ENCODE measurements at places on chromosomes 7 and 10.

- DNase-seq = no peak
Observed at GRCh38 chr10:70711911-70712310, 39.6 kb downstream of the ADAMTS14 start.

DNA sequence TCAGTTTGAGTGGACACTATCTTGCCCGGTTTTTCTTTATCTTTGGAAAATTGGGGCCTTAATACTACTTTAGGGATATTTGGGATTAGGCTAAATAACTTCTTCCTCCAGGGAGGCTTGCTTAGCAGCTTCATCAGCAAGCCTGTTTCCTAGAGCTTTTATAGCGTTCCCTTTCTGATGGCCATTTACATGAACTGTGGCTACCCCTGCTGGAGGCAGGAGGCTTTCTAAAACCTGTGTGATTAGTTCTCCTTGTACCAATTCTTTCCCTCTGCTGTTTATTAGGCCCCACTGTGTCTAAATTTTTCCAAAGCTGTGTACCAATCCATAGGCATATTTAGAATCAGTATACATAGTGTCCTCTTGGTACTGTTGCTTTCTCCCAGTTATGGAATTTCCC is 61.7 kb upstream of the CNTNAP2 start:
- no peak for DNase-seq

- DNase-seq = no peak
Observed at GRCh38 chr7:29567174-29567573, 3.5 kb downstream of the PRR15 start.

DNA sequence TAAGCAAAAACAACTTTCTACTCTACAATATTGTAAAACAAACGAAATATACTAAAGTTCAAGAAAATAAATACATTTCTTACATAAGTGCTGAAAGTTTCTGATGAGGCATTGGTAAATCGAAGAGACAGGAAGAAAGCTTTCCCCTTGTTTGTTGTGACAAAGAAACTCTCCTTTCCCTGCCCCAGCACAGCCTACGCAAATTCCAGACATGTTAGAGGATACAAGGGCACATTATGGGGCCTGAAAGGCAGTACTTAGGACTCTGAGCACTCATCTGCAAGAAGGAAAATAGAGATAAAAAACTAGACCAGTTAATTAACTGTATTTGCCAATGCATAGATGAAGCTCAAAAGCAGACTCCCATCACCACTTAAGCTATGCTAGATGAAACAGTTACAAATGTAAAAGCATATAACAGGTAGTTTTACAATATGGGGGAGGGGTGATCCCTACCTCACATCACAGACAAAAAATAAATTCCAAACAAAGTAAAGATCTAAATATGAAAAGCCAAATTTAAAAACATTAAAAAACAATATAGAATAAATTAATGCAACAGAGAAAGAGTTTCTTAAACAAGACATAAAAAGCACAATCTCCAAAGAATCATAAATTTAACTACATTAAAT is 21.8 kb downstream of the ARHGAP19 start:
- no peak for DNase-seq

- peak; percentile 55 for DNase-seq
Observed at GRCh38 chr10:97399843-97400545, 1.1 kb downstream of the RRP12 start.

DNA sequence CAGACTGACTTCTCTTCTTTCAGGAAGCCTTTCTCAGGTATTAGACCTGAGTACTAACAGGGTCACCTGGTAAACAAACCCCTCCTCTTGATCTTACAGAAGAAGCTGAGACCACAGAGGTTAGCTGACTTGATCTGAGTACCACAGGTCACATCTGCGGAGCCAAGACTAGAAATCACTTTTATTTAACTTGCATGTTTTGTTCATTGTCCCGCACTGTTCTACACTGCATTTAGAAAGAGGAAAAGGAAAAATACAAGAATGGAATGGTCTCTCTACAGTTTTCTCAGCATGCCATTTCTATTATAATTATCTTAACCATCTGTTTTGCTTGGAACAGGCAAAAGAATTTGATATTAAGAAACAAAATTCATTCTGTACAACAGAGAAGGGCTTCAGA is 245.6 kb upstream of the ETV1 start:
- no peak for DNase-seq

GRCh38 chr7:3277604-3278572 is 23.2 kb upstream of the SDK1 start:
- no peak for DNase-seq
